ENCODE measurements at places on chromosomes 4 and X. TPM values are rescaled to one million over a fixed set of nuclear protein-coding genes. Genes with fewer than 3 reads are reported as not detected.

MAB21L2 gene
- not detected for total RNA-seq

MAGEA2 gene
- not detected for total RNA-seq

CITED1 gene
- 0.16 TPM for total RNA-seq

IL2 gene
- not detected for total RNA-seq

EXOC1L gene
- total RNA-seq, result not detected

SRPX2 gene
- total RNA-seq, result 59.6 TPM

PLS3 gene
- 419 TPM for total RNA-seq

NDNF gene
- total RNA-seq, result 0.16 TPM
